ENCODE measurements at places on chromosomes 6 and 20.

- peak; percentile 49 for DNase-seq
These were observed 48.7 kb upstream of the TAB2 start for GRCh38 chr6:149268768-149269167.

DNA sequence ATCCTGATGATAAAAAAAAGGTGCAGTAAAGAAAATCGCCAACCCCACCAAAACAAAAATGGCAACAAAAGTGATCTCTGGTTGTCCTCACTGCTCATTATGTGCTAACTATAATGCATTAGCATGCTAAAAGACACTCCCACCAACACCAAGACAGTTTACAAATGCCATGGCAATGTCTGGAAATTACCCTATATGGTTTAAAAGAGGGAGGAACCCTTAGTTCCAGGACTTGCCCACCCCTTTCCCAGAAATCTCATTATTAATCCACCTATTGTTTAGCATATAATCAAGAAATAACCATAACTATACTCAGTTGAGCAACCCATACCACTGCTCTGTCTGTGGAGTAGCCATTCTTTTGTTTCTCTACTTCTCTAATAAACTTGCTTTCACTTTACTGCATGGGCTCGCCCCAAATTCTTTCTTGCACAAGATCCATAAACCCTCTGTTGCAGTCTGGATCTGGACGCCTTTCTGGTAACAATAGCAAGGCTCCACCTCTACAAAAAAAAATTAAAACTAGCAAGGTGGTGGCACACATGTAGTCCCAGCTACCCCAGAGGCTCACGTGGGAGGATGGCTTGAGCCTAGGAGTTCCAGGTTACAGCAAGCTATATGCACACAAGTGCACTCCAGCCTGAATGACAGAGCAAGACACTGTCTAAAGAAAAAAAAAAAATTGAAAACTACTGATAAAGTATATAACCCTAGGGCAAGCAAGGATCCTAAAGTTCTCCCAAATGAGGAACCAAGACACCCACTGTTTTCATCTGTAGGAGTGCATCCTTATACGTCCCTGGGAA is 278.8 kb upstream of the JARID2 start:
- DNase-seq, result no peak

GRCh38 chr6:23587582-23587981 is 538.4 kb upstream of the NRSN1 start:
- no peak for DNase-seq

- DNase-seq, result no peak
These were observed 12.6 kb upstream of the MPC1 start for GRCh38 chr6:166395351-166395750.

GRCh38 chr20:47675190-47676142 is 109.8 kb downstream of the SULF2 start:
- no peak for DNase-seq

- no peak for DNase-seq
These were observed 14.1 kb downstream of the SNX14 start for GRCh38 chr6:85579581-85579980.

DNA sequence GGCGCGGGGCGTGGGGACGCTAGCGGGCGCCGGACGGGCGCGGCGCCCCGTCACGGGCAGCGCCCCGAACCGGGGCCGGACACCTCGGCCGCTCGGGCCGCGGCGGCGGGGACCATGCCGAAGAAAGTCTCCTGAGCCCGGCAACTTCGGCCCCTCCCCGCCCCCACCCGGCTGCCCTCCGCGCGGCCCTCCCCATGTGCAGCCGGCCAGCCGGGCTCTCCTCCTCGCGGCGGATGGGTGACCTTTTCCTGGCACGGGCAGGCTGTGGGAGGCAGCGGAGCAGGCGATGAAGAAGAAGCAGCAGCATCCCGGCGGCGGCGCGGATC is 278 bp downstream of the UST start:
- no peak for DNase-seq

GRCh38 chr20:47574616-47575364 is 73.1 kb downstream of the NCOA3 start:
- peak; percentile 43 for DNase-seq

- DNase-seq, result no peak
These were observed 23.7 kb downstream of the TRAM2 start for GRCh38 chr6:52553158-52553557.

DNA sequence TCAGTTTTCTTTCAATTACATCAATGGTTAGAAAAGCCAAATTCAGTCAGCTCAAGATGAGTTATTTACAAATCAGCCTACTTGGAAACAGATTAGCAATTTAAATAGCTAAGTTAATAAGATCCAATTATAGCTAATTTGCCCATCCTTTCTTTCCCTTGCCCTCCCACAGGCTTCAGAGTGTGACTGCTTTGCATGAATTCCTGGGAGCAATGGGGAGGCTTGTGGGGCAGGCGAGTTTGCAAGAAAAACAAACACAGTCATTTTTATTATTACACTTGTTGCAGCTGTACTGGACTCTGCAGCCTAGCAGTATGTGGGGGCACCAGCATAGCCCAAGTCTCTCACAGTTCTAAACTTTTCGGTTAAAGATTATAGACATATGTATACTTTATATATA is 219.0 kb downstream of the NKAIN2 start:
- DNase-seq, result no peak

DNA sequence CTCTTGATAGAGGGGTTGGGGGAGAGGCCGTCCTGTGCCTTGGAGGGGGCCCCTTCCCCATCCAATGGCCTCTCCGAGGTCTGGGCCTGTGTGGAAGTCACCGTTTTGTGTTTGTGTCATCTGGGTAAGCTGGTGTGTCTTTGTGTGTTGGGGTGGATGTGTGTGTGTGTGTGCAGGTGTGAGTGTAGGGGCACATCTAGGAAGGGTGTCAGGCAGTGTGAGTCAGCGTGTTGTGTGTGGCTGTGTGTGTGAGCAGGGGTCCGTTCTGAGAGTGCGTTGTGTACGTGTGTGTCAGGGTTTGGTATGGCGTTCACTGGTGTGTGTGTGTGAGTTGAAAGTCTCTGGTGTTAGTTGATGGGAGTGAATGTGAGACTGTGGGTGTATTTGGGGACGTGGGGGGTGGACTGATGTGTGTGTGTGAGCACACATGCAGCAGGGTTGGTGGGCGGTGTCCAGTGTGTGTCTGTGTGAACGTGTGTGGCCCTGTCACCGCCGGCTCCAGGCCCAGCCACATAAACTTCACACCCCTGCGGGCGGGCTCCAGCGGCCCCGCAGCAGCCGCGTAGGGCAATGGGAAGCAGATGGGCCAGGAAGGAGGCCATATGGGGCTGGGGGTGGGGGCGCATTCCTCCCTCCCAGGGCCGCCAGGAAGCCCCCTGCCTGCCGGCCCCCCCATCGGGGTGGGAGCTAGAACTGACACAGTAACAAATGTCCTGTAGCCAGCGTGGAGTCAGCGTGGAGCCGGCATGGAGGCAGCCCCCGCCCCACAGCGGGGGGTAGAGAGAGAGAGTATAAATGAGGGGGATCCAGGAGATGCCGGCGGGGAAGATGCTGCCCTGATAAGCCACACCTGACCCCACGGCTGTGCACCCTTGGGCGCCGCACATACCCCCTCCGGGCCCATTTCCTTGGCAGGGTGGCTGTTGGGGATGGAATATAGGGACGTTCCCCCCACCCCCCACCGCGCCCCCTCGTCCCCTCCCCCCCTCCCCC is 32.1 kb downstream of the SNAI1 start:
- no peak for DNase-seq

GRCh38 chr20:46622165-46622564 is 29.1 kb downstream of the SLC13A3 start:
- DNase-seq, result no peak

Measured in brain microvascular endothelial cell (primary cell).